Left cardiac atrium (tissue), 4 donors: ENCODE measurements at places on chromosomes 13 and 19.

GRCh38 chr19:43469160-43469480 lies 3.7 kb upstream of the LYPD3 start:
- no peak for DNase-seq

GRCh38 chr19:5899728-5900526 lies 3.7 kb downstream of the NDUFA11 start:
- DNase-seq: no peak

DNA sequence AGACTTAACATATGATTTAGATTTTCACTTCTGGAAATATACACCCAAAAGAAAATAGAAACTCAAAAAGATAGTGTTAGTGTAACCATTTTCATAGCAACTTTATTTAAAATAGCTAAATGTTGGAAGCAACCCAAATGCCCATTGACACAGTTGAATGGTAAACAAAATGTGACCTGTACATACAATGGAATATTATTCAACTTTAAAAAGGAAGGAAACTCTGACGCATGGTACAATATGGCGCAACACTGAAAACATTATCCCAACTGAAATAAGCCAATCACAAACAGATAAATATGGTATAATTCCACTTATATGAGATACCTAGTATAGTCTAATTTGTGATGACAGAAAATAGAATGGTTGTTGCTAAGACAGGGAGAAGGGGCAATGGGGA lies 1456.1 kb upstream of the MIR17HG start:
- DNase-seq: no peak

DNA sequence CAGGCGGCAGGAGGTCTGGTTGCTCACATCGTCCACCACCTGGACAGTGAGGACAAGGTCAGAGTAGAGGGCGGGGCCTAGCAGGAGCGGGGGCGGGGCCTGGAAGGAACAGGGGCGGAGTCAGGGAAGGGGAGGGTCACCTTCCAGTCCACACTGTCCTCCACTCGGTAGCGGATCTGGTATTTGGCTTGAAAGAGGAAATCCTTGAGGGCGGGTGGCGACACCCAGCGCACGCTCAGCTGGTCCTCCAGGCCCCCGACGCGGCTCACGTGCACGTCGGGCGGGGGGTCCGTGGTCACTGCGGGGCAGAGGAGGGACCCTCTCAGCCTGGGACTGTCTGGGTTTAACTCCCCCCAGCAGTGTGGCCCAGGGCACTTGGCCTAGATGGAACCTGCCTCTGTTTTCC lies 8.2 kb downstream of the REX1BD start:
- peak; percentile 68 for DNase-seq

DNA sequence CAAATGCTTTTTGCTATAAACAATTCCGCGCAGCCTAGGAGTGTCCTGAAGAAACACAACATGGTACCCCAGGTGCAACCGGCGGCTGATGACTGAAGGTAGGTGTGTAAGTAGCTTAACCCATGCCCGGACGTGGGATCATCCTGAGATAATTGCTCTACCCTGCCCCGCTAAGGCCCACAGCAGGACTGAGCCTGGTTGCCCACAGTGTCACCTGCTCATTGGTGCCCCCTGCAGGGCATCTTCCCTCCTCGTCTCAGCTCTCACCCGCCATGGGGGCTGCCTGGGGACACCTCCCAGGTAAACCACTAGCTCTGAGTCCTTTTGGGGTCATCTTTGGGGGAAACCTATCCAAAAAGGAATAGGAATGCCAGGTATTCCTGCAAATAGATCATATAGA lies 22.3 kb downstream of the TMEM161A start:
- DNase-seq: no peak

- DNase-seq: no peak
Observed at GRCh38 chr13:111865046-111865445, 201.9 kb upstream of the SOX1 start.
